Activated CD8-positive, alpha-beta memory T cell treated with anti-CD3 and anti-CD28 coated beads, Interleukin-2, amount 50 U/mL, for 4 hours (primary cell): ENCODE measurements at places on chromosomes 1 and 21.

DNA sequence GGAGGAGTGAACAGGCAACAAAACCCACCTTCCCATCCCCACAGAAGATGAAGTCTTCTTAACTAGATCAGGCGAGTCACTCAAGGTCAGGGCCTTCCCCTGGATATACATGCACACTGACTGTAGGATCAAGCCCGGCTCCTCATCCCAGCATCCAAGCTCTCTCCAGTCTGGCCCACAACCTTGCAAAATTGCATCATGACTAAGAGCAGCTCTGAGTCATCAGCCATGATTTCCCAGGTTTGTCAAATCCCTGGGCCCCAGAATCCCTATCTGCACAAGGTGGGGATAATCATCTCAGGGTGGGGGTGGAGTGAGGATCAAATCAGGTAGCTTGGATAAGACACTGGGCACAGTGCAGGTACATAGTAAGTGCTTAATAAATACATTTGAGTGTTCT is 199.3 kb upstream of the GRIK3 start:
- DNase-seq: no peak

GRCh38 chr1:228416217-228416933 is at the start of gene TRIM17:
TSS of gene TRIM17 (minus strand) at chr1:228416861. CDS start at chr1:228415072, 1,789 bp downstream.
- peak; percentile 48 for DNase-seq

- DNase-seq: no peak
Observed at GRCh38 chr1:931380-932172, 7.9 kb downstream of the SAMD11 start.

- no peak for DNase-seq
Observed at GRCh38 chr1:201941420-201942128, 4.8 kb downstream of the LMOD1 start.

DNA sequence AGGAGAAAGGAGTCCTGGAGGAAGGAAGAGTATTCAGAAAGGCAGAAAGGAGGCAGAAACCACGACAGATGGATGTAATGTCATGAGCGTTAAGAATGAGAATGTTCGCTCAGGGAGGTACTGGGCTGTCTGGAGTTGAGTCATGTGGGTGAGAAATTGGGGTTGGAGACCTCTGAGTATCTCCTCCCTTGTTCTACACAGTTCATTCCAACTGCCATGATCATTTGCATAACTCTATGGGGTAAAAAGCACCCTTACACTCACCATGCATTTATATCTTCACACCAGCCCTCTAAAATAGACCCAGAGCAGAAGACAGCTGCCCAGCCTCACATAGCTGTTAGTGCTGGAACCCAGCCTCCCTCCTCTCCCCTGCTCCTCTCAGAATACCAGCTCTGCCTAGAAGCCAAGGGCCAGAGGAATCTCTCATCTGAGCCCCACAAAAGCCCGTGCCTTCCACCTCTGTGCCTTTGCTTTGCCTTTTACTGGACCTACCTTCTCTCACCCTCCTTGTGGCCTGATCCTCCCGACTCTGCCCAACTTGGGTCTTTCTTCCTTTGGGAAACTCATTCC is 85.2 kb downstream of the BEND5 start:
- DNase-seq: no peak

GRCh38 chr1:10677491-10678391 is 118.7 kb downstream of the CASZ1 start:
- DNase-seq: no peak

DNA sequence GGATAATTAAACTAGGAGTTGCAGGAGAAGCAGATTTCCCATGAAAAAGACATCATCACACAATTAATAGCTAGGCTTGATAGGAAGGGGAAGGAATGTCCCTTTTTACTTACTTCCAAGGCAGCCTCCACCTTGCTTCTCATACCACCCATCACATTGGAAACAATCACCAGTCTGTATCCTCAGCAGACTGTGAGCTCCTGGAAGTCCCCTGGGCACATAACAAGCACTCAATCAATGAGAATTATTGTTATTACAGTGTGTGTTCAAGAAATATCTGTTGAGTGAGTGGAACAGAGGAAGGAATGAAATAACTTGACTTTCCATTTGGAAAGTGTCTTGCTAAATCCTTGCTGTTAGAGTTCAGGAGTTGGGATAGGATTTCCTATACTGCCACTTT is 36.2 kb downstream of the HIVEP3 start:
- DNase-seq: no peak

DNA sequence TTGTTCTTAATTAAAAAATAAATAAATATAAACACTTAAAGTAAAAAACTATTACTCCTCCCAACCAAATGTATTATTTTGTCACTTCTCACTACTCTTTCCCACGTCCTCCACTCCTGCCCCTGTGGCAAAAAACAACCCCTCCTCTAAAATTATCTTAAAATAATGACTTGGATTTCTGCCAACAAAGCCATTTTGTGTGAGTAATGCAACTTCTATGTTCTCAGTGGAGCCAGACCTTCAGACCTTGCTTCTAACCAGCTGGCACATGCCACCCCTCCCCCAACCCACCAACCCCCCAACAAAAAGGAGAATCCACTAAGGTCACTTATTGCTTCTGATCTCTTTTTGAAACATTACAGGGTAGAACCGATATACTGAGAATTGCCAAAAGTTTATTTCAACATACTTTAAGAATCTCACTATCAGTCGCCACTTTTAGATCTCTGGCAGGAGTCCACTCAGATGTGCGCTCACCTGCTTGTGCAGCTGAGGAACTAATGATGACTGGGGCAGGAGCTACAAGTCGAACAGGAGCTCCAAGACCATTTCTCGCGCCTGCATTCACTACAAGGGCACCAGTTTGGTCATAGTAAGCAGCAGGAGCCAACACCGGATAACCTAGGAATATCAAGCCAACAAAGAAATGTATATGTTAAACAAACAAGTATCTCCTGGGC is 58.3 kb upstream of the SDC3 start:
- DNase-seq: no peak

DNA sequence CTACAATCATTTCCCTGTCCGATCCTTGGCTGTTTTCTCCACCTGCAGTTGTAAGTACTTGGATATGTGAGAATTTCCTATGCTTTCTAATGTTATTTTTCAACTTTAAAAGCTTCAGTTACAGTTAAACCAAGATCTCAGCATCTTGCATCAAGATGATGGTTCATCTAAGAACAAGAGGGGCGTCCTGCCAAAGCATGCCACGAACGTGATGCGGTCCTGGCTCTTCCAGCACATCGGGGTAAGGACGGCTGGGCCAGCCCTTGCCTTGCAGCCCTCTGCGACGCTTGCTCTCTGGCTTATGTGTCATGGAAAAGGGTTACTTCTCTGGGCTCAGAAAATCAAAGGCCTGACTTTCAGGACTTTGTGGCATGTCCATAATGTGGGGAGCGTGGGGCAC is 46.8 kb downstream of the PKNOX1 start:
- DNase-seq: no peak

DNA sequence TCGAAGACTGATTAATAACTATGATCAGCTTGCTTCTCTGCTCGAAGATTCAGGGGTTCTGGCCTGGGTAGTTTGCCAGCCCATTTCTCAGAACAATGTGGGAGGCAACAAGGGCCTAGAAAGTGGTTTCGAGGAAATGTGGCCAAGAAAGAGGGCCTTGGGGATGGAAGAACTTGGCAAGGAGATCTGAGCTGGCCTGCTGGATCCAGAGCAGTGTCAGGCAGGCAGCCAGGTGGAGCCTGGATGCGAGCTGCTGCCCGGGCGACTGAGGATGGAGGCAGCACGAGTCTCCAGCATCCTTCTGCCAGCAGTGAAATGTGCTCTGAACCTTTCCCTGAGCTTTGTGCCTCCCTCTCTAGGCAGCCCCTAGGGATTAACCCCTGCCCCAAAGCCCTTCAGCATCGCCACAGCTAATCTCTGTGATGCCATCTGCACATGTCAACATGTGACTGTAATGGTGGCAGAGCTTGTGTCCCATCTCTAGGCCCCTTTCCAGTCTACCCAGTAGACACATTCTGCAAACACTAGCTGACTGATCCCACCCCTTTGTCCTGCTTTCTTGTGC is 61.0 kb upstream of the NEK2 start:
- no peak for DNase-seq

- no peak for DNase-seq
Observed at GRCh38 chr1:64624218-64624713, 120.6 kb upstream of the RAVER2 start.

DNA sequence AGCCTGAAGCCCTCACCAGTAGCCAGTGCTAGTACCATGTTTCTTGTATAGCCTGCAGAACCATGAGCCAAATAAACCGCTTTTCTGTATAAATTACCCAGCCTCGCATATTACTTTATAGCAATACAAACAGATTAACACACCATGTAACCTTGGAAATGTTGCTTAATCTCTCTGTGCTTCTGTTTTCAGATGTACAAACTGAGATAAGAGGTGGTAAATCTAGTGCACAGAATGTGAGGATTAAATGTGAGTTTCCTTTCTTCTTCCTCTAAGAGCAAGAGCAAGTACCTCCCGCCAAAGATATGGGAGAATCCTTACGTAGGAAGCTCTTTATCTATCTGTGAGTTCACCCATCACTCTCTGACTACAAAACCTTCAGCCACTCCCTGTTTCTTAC is 128.4 kb downstream of the HIVEP3 start:
- DNase-seq: no peak

- no peak for DNase-seq
Observed at GRCh38 chr21:33302055-33302454, 22.7 kb upstream of the IFNAR1 start.

- no peak for DNase-seq
Observed at GRCh38 chr1:41455479-41456332, 28.8 kb downstream of the EDN2 start.
